ENCODE measurements at places on chromosomes 5 and 9.

DNA sequence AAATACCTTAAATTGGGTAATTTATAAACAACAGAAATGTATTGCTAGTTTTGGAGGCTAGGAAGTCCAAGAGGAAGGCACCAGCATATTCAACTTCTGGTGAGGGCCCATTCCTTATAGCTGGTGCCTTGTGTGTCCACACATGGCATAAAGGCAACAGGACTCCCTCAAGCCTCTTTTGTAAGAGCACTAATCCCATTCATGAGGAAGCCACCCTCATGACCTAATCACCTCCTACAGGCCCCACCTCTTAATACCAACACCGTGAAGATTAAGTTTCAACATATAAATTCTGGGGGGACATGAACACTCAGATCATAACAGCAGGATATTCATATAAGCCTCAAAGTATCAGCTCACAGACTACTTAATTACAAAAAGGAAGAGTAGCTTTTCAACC is 4.0 kb upstream of the PLAC8L1 start:
- no peak for DNase-seq

DNA sequence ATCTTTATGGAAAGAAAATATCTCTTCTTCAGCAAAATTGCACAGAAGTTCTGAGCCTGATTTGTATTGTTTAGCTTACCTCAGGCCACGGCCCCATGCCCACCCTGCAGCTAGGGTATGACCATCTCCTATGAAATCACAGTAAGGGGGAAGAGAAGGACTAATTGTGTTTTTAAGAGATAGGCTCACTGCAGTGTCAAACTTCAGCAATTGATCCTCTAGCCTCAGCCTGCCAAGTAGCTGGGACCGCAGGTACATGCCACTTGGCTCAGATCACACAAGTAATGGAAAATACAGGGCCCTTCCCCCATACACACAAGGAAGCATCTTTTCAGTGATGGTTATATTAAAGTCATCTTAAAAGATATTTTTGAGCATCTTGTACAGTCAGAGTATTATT is 60.0 kb downstream of the DMAC1 start:
- no peak for DNase-seq

DNA sequence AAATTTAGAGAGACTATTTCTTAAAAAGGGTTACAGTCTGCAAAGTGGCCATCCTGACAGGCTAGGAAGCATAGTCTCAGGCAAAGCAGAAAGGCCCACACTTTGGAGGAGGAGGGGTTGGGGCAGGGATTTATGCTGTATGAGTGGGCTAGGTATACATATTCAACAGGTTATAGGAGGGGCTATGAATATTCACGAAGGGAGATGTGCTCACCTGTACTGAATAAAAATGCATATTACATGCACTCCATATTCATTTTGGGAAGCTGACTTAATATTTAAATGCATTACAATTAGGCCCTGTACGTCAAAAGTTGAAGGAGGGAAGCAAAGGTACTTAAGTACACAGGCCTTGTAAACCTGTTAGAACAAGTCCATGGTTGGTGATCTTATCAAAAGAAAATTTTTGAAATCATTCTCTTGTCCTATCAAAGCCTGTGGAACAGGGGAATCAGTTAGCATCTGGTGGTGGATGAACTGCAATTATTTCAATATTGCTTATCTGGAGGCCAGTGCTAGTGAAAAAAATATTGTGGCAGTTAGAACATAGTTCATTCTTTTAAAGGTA is 1.6 kb downstream of the CENPP start:
- DNase-seq = no peak

DNA sequence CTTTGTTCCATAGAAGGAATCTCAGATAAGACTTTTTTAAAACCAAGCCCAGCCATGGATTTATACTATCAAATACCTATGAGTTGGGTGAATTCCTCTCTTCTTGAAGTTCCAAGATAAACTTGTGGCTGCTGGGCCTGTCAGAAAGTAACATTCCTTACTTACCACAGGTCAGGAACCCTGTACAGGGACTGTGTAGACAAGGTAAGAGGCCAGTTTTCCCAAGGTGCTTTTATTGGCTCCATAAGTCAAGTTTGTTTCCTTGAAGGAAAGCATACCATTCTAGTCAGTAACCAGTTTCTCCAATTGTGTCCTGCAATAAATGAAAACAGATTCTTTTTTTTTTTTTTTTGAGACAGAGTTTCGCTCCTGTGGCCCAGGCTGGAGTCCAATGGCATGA is 8.8 kb upstream of the CLTB start:
- no peak for DNase-seq

DNA sequence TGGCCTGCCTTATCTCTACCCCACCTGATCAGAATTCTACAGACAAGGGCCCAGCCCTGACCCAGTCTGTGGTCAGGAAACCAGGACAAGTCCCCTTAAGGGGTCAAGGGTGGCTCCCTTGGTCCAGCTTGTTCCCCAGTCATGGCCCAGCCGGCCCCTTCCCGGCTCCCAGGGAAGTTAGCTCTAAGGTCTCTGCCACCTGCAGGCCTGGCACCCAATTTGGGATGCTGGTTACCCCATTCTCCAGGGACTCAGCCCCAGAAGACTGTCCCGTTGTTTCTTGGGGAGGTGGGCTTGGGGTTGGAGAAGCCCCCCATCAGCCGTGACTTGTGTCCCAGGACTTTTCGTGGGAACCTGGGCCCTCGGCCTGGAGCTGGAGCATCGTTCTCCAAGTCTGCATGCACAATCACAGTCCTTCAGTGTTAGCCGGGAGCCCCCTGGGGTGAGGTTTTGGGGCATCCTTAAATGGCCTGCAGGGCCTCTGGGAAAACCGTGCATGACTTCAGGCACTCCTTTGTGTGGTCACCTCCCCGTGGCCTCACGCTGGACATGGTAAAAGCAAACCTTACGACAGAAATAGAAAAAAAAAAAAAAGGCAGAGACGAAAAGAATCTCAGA is 150.8 kb upstream of the PHYKPL start:
- no peak for DNase-seq

DNA sequence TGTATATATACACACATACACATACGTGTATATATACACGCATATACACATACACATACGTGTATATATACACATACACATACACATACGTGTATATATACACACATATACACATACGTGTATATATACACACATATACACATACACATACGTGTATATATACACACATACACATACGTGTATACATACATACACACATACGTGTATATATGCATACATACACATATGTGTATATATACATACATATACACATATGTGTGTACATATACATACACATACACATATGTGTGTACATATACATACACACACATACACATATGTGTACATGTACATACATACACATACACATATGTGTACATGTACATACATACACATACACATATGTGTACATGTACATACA is 82.6 kb downstream of the SYK start:
- DNase-seq = no peak

GRCh38 chr5:143025376-143025775 is 255.2 kb downstream of the ARHGAP26 start:
- no peak for DNase-seq

DNA sequence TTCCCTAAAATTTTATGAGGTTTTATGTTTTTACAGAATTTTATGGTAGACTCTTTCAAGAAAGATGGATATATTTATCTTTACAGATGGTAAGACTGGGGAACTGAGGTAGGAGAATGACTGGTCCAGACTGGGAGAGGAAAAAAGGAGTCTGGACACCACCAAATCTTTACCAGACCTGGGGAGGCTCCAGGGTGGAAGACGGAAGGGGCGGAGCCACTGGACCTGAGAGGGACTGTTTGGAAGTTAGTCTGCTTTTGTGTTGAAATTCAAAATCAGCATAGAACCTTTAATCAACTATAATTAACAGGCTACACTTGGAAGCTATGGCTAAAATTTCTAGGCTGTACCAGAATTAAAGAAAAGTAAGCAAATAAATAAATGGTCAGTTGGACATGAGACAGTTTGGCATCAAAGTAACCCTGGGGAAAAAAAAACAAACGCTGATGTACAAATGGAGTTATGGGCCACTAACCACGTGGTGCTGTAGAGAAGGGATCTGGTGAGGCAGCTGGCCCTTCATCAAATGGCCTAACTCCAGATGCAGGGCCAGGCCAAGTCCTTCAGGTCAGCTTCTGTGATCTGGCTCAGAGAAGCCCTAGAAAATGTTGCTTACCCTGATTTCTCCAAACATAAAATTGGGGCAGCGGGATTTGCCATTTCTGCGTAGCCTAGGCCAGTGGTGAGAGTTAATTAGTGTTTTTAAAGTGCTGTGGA is 155.1 kb downstream of the ARSB start:
- DNase-seq = no peak

DNA sequence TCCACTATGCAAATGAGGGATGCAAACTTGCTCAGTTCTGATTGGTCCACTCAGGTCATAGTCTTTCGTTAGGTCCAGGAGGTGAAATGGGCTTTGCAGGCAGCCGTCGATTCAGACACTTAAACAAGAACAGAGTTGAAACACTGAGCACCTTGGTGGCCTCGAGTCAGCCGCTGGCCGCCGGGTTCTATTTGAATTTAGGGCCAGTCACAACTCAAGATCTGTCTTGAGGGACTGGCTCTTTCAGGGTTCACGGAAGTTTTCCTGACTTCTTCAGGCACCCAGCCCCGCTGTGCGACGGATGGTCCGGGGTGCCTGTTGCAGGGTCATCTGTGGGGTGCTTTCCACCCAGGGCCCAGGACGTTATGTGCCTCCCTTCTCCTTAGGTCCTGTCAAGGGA is 412.8 kb upstream of the IRX4 start:
- DNase-seq = no peak

GRCh38 chr5:166509085-166509484 is 1782.4 kb upstream of the WWC1 start:
- no peak for DNase-seq

DNA sequence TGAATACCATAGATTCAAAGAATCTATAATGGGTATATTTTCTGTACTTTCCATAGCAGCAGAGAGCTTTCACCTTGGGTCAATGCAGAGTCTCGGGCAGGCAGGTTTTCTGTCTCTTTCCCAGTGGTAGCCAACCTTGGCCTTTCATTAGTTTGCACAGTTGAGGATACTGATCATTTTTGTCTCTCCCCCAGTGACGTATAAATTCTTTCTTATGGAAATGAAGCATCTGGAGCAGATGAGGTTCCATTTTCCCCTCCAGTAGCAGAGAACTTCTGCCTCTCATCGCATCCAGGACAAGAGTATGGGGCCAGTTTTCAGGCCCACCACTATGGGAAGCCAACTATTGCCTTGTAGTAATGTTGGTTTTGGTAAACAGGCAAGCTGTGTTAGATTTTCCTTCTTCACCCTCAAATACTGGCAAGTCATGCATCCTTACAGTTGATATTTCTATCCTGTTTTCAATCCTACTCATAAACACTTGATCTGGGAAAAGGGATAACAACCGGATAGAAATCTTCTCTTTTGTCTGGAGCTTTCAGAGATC is 845.2 kb upstream of the CDH18 start:
- no peak for DNase-seq
